GM20000 (cell line): ENCODE measurements at places on chromosomes 3 and 15.
A peak's percentile ranks its signal among the peaks of the same experiment; 100 is the strongest.

DNA sequence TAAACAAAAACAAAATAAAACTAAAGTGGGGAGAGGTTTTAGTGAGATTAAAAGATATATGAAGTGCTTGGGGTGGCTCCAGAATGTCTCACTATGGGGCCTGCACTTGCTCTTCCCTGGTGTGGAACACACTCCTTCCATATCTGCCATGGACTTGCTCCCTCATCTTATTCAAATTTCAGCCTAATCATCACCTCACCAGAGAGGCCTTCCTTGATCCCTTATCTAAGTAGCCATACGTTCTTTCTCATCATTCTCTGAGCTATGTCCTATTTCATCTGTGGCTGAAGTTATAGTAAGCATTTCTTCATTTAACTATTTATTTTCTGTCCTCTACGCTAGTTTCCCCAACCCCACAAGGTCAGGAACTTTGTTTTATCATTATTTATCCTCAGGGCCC, 511.7 kb downstream of the NTRK3 start:
- no peak for DNase-seq

DNA sequence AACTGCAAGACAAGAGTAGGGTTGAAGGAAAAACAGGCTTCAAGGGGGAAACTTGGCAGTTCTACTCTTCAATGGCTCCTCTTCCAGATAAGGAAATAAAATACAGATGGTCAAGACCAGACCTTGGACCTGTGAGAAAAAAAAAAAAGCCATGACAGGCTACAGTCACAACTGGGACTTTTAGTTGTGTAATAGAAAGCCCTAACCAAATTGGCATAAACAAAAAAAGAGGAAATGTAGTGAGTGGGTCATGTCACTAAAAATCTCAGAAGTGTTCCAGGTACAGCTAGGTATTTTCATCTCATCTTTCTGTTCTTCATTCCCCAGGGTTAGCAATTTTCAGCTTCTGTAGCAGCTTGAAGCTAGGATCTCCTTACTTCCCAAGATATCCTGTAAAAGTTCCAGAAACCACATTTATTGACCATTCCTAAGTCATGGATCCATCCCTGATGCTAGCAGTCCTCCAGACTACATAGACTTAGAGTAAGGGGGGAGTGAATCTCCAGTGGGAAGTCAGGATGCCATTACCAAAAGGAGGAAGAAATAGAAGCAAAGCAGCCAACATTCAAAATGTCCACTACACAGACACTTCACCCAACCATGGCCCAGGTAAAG, 61.0 kb upstream of the CSTA start:
- no peak for DNase-seq

- no peak for DNase-seq
Measured at GRCh38 chr3:31670136-31670535, 137.4 kb downstream of the STT3B start.

GRCh38 chr3:172702256-172702655, 8.6 kb downstream of the NCEH1 start:
- DNase-seq: no peak

DNA sequence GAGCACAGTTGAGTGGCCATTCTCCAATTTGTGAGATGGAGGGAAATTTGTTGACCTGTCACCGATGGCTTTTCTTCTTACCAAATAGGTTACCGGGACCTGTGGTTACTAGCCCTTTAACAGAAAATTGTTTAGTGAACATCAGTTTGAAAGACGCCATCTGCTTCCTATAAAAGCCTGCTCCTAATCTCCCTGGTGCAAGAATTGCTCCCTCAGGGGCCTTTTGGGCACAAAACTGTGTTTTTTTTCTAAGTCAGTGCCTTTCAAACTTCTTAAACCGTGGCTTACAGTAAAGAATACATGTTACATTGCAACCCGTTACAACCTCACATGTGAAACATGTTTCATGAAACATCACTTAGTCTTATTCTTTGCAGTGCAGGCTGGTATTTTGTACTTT, 15.0 kb downstream of the CACNA2D3 start:
- no peak for DNase-seq

GRCh38 chr3:9179826-9180763, 69.4 kb downstream of the SRGAP3 start:
- DNase-seq: peak; percentile 48

DNA sequence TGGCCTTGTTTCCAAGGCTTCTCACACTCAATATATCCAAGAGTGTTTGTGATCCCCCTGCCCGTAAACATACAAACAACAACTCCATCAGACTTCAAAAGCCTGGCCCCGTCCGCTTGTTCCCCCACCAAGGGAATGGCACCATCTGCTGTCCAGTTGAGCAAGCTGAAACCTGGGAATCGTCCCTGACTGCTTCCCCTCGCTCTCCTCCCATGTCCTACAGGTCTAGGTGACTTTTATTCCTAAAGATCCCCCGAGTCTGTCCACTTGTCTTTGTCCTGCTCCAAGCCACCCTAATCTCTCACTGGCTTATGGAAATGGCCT, 27.9 kb upstream of the FAM174B start:
- no peak for DNase-seq

DNA sequence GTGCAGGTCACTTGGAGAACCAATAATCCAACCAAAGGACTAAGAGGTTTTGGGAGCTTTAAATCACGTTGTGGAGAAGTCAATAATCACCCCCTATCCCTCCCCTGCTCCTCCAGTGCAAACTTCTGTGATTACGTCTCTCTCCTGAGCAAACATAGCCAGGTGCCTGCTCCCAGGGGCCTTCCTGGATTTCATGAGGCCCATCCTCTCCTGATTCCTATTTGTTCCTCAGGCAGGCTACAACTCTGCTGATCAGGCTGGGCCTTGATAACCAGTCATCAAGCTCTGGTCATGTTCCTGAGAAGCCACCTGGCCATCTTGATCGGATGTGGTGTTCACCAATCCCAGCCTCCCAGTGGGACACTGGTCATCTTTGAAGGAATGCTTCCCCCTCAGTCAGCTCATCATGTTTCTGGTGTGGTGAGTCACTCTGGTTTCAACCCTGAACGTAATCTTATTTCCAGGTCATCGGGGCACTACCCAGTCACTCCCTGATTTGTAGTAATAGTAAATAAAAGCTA, 2.9 kb upstream of the ZNF710 start:
- DNase-seq: no peak

DNA sequence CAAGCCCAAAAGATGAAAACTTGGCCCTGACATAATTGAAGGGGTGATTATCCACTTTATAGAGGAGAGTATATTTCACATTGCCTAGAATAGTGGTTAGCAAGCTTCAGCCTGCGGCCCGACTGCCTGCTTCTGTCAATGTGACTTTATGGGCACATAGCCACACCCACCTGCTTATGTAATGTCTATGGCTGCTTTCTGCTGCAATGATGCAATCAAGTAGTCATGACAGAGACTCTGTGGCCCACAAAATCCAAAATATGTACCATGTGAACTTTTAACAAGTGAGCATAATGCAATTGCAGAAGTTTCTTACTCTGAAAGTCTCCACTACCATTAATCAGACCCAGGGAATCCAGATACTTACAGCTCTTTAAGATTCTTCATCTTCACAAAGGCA, 103.1 kb downstream of the LRIG1 start:
- DNase-seq: no peak

DNA sequence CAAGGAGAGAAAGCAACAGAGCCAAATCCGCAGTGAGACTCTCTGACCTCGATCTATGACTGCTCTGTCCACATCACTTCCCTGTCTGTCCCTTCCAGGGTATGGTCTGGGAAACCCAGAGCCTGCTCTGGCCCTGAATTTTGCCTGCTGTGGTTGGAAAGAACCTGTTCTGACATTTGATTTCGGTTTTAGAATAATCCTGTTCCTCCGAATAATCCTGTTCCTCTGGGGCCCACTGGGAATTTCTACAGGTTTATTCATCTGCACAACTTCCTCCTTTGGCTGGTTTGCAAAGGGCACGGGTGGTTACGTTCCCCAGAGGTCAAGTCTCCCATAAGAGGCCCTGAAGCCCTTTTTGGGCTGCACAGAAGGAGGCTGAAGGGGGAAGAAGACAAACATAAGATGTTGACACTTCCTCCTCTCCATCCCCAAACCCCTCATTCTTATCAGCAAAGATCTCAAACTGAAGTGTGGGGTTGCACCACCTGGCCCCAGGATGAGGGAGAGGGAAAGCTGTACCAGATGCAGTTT, 10.6 kb downstream of the LAMP3 start:
- DNase-seq: no peak

- peak; percentile 46 for DNase-seq
Measured at GRCh38 chr3:159929171-159930141, 59.2 kb upstream of the IL12A start.

- no peak for DNase-seq
Measured at GRCh38 chr3:108164391-108164790, 57.8 kb downstream of the IFT57 start.

DNA sequence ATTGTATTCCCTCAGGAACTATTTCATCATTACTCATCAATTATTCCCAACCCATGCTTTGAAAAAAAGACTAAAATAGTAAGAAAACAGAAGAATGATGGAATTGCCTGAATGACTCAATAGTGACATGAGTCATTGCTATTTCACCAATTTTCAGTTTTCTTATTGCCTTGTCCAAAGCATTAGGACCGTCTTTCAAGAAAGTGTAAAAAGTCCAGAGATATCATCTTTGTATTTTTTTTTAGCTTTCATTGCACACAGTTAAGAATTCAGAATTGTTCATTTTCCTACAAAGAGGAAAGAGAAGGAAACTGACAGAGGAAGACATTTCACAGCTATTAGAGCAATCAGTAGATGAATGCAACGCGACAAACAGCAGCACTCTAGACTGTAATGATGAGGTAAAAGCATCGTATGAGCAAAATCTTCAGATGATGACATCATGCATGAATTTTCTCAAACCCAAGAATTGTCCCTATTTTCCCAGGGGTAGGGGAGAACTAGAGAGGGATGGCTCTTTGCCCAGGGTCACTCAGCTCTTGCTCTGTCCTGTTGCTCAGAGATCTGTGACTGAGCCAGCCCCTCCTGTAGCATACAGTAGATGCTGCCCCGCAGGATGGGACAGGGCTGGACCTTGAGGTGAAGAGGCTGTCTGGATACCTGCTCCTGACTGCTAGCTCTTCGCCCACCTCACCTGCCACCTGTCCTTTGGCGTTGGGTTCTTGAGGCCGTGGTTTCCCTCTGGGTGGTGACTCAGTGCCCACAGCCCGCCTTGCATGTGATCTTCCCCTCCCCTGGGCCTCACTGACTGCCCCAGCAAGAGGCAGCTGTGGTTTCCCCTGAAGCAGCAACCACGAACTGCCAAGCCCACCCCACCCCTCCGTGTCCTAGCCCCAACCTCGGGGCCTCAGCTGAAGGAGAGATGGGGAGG, 84.8 kb downstream of the PPCDC start:
- DNase-seq: peak; percentile 44

DNA sequence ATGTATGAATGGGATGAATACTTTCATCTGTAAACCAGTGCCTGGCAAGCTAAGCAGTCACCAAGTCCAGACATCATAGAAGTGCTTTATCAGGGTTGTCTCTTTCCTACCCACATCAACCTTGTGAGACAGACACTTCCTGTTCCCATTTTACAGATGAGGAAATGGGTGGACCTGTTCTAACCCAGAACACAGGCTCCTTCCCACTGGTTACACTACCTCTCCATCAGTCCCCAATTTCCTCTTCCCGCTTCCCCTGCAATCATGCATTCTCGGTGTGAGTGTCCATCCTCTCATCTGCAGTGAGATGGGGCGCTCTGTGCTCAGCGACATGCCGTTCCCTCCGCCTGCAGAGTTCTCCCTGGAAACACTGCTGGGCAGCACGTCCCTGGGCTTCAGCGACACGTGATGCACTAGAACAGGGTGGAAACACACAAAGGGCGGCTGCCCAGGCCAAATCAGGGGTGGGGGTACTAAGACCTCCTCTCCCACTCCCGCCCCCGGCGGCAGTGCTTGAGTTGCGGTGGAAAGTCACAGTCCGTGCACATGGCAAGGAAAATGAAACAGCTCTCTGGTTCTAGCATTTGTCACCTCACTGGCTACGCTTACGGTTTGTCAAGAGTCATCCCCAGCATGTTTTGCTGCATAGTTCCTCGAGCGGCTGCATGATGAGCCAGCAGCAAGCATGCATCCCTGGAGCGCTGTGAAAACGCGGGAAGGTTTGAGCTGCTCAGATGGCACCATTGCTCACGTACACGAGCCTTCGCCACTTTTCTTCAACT, 201.1 kb downstream of the ADAMTS17 start:
- DNase-seq: no peak

GRCh38 chr3:120460181-120460790, 9.5 kb upstream of the FSTL1 start:
- no peak for DNase-seq

DNA sequence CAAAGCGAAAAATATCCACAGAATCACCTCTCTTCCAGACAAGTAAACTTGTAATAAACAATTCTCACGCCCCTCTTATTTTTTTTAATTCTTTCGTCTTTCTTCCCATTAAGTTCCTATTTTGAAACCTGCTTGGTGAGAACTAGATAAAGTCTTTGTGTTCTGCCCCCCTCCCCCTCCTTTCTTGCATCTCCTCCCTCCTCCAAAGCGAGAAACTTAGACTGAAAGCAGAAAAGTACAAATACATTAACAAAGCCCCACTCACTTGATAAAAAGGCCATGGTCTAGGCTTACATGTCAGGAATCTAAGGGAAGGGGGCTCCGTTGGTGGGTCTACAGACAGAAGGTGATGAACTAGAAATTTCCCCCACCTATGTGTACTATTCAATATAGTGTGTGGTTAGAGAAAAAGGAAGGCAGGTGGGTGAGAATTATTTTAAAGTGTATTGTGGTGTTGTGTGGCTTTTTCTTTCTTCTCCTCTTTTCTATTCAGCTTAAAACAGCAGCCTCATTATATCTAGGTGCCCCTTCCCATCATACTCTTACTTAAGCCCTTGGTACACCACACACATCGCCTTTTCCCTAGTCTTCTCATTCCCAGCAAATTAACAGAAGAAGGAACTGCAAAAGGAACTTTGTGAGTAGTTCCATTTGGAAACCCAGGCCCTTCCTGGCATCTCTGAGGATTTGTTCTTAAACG, 215.3 kb downstream of the MEIS2 start:
- DNase-seq: no peak

DNA sequence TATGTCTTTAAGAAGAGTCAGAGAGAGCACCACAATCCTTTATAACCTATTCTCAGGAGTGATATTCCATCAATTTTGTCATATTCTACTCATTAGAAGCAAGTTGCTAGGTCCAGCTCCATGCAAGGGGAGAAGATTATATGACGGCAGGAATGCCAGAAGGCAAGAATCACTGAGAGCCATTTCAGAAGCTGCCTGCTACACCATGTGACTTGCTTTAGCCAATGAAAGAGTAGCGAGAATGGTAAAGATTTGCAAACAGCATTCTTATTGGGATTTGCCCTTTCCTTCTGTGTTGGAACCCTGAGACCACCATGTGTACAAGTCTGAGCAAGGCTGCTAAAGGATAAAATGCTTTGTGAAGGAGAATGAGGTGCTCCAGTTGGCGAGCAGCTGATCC, 4.5 kb upstream of the C3orf70 start:
- no peak for DNase-seq

GRCh38 chr3:54326951-54327350, 204.6 kb downstream of the CACNA2D3 start:
- DNase-seq: no peak
